A549 treated with AZD2906 at 1 μM for 4 hours (cell line): ENCODE measurements at places on chromosomes 1 and 21. TPM values are rescaled to one million over a fixed set of nuclear protein-coding genes. Genes with fewer than 3 reads are reported as not detected.

The ERG gene
- total RNA-seq: 0.05 to 0.06 TPM (median 0.05 TPM) in 3 of 5 replicates, not detected in the others

The OR2G6 gene
- total RNA-seq: not detected in 5 replicates

The OR2M3 gene
- total RNA-seq: not detected in 5 replicates

The ADGRL4 gene
- not detected in 5 replicates for total RNA-seq

The WDR64 gene
- not detected in 5 replicates for total RNA-seq

The LRRC8C gene
- total RNA-seq: 7.8 to 10.4 TPM (median 9.3 TPM) in 5 replicates

The IL20 gene
- total RNA-seq: 0.10 TPM in 1 of 5 replicates, not detected in the others

The DIO1 gene
- not detected in 5 replicates for total RNA-seq

The IQGAP3 gene
- total RNA-seq: 13.7 to 19.1 TPM (median 15.6 TPM) in 5 replicates

The WNT9A gene
- total RNA-seq: 6.0 to 7.9 TPM (median 6.9 TPM) in 5 replicates

The OR10J5 gene
- not detected in 5 replicates for total RNA-seq
